ENCODE measurements at places on chromosomes 11 and 22.

- DNase-seq: no peak
Observed at GRCh38 chr22:39519681-39520225, 609 bp upstream of the ATF4 start.

DNA sequence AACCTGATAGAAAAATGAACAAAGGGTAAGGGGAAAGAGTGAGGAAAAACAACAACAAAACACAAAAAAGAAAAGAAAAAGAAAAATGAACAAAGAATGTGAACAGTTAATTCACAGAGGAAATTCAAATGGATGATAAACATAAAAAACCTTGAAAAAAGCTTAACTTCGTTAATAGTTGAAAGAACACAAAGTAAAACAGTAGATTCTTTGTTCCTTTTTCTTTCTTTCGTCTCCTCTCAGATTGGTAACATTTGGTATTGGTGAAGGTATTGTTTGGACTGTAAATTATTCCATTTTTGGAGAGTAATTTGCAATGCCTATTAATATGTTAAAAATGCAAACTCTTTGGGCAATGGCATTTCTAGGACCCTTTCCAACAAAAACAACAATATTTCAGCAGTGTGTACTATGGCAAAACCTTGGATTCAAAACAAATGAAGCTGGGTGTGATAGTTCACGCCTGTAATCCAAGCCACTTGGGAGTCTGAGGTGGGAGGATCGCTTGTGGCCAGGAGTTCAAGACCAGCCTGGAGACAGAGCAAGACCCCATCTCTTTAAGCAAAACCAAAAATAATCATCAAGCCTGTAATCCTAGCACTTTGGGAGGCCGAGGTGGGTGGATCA is 3.3 kb upstream of the BACE1 start:
- DNase-seq: no peak

GRCh38 chr11:76291576-76292526 is 85.5 kb upstream of the WNT11 start:
- no peak for DNase-seq

GRCh38 chr11:67347964-67348749 is 5.2 kb downstream of the POLD4 start:
- DNase-seq: no peak

- DNase-seq: no peak
Observed at GRCh38 chr22:19543970-19544708, 19.9 kb upstream of the CLDN5 start.

GRCh38 chr11:15714641-15715399 is 600.1 kb downstream of the INSC start:
- no peak for DNase-seq

DNA sequence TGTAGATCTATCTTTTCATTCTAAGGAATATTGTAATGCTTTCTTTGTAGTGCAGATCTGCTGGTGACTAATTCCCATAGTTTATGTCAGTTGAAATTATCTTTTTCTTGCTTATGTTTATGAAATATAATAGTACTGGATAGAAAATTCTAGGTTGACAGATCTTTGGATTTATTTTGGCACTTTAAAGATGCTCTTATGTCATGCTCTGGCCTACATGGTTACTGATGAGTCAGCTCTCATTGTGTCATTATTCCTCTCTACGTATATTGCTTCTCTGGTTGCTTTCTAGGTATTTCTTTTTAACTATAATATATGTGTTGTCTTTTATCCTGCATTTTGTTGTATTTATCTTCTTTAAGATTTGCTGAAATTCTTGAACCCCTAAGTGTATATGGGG is 955.5 kb upstream of the CHORDC1 start:
- DNase-seq: no peak

DNA sequence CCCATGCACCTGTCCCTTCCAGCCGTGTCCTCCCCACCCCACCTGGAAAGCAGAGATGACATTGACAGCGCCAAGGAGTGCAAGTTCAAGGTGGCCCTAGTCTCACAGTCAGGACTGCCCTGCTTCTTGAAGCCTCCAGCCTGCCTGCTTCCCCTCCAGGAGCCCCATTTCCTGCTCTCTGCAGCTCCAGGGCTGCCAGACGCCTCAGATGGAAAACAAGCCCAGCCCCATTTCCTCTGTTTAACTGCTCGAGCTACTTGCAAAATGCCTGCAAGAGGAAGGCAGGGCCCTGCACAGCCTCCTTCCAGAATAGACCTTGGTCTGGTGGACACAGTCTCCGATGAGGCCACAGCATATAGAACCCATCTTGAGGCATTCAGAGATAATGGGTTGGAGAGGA is 5.0 kb upstream of the DGKZ start:
- DNase-seq: no peak
